SIG-M5 (cell line): ENCODE measurements at places on chromosomes 2 and 18.

DNA sequence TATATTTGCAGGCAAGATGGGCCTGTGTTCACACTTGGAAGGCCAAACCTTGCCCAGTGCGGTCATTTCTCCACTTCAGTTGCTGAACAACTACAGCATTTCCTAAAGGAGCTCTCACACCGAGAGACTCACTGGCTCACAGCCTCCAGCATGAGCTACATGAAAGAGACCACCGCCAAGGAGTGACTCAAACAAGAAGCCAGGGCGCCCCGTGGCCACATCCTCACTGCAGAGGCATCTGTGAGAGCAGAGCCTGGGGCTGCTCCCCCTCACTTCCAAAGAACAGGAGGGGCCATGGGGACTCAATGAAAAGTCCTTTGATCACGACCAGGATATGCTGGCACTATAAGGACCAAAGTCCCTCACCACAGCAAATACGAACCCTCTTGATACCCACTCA, 50.0 kb downstream of the TMEM163 start:
- no peak for DNase-seq

DNA sequence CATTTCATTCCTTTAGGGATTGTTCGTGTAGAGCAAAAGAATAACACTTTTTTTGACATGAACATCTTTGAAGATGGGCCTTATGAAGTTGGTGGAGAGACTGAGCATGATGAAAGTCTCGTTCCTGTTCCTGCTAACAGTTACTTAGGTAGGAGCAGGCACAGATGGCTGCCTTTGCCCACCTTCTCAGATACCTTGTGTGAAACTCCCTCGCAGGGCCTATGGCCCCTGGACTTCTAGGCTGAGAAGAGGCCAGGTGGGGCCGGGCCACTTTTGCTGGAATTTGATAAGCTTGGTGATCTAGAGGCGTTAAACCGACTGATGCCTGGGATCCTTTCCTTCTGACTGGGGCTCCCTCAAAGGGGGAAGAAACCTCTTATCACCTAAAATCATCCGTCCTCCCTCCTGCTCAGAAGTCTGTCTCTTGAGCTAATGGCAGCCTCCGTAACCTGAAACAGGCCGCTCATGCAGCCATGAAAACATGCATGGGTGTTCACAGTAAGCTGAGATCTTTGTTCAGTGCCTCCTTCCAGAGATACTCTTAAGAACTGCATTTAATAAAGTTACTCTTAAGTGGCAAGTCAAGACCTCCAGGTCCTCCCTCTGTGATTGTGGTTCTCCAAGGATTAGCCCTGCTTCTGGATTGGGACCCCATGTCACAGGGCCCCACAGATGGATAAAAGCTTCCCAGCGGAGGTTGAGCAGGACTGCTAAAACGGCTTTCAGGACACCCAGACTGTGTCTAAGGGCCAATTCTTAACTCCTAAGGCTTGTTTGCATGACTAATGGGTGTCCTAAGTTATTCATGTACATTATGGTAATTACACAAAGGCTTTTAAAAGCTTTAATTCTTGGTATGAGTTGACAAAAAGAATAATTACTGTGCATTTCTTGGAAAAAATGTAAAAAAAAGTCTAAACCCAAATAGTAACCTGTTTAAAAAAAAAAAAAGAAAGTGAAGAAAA, 43.9 kb downstream of the ITGA6 start:
- no peak for DNase-seq

- DNase-seq: no peak
Observed at GRCh38 chr2:194514281-194514680, 1142.7 kb upstream of the SLC39A10 start.

DNA sequence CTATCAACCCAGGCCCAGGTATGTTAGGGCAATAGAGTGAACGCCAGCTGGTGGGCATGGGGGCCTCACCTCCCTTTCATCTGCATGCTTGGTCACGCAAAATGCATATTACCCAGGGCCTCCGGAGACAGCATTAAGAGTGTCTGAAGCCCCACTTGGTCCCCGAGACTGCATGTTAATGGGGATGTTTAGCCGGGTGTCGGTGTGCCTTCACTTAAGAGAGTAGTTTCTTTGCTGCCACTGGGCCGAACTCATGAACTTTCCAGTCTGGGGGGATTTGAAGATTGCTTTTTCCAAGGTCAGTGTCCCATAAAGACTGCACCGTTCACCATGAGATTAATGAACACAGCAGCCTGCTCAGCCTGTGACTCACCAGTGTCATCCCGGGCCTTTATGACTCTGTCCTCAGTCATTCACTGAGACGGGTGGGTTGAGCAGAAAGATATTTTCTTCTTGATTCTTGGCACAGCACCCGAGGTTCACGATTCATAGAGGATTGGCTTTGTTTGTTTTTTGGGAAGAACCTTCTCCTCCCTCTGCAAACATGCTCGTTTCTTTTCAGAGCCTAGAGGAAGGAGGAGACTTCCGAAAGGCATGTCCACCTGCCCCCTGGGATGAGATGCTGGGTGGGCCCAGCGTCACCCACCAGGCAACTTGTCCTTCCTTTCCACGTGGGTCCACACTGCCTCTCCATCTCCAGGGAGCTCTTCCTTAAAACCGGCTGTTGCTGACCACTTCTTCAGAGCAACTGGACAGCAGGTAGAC, 199.1 kb downstream of the GLI2 start:
- no peak for DNase-seq

DNA sequence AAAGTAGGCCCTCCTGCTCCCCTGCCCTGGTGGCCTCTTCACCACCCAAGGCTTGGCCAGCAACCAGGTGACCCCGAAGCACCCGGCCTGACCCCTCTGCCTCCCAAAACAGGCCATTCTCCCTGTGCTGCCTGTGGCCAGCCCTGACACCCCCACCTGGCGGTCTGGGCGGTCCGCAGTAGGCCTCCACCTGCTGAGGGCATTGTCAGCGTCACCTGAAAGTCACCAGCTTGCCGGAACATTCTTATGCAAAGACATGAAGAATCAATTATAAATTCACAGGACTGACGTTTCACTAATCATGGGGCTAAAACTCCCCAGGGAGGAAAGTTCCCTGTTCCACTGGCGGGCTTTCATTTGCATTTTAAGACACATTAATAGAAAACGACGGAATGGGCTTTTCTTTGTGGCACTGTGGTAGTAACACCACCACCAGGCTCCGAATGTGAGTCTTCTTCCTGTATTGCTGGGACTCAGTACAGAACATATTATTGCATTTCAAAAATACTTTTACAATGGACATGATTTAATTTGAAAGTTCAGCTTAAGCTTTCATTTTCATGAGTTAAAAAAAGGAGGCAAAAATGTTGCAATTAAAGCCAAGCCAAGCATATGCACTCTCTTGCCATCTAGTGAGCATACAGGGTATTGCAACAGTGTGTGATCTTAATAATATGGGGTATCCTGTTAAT, 57.4 kb downstream of the ADI1 start:
- no peak for DNase-seq

- no peak for DNase-seq
Observed at GRCh38 chr2:206083602-206084438, 2.2 kb downstream of the INO80D start.

DNA sequence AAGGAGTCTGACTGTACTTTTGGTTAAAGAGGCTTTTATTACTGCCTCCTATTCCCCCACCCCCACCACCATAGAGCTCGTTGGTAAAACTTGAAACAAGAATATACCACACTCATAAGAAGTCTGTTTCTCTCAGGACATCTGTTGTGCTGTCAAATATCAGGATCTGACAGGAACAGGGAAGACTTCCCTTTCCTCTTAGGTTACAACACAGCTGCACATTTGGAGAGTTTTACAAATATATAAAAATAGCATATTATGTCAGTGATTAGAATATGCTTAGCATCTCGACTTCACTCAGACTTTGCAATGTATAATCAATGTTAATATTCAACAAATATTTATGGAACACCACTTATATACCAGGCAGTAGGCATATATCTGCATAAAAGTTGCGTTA, 439.6 kb upstream of the REG3G start:
- no peak for DNase-seq

- no peak for DNase-seq
Observed at GRCh38 chr2:108240966-108241365, 1.2 kb downstream of the SULT1C3 start.

GRCh38 chr2:160207804-160208654, 8.0 kb upstream of the ITGB6 start:
- DNase-seq: no peak

GRCh38 chr2:70686577-70687460, 81.2 kb downstream of the ADD2 start:
- DNase-seq: peak; percentile 37

DNA sequence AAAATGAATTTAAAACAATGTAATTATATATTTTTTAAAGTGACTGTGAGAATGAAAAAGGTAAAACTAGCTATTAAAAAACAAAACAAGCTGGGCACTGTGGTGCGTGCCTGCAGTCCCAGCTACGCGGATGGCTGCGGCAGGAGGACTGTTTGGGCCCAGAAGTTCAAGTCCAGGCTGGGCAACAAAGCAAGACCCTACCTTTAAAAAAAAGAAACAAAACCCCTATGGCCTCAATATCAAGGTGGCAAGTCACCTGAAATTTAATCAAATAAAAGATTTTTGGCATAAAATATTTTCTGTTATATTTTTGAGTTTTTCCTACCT, 46.9 kb upstream of the STRN start:
- no peak for DNase-seq

DNA sequence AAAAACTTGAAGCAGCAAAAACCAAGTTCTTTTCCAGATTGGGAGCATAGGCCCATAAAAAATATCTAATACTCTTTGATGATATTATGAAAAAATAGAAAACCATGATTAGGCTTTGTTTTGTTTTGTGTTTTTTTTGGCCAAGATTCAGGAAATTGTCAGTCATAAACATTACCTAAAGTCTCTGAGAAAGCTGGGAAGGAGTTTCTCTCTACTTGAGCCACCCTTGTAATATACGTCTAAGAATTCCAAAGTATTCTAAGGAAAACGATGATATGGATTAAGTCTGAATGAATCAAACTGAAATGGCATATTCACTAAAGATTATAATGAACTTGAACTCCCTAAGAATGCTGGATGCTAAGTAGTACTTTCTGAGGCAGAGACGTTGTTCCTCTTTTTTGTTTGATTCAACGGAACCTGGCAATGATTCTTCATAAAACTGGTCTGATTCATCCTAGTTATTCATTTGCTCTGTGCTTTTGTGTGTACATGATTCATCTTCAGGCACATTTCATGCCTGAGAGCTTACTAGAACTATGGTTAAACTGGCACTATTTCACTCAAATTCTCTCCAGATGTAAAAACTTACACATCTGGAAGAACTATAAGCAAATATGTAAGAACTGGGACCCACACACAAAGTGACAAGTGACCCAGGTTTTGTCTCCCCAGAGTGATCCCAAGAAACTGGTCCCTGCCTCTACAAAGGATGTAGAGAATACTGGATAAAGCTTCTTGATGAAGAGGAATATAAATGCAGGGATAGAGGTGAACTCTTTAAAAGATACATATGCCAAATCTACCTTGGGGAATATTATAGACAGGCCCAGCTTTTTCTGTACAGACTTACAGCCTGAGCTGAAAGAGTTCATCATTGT, 159.7 kb downstream of the DOCK10 start:
- DNase-seq: peak; percentile 50

DNA sequence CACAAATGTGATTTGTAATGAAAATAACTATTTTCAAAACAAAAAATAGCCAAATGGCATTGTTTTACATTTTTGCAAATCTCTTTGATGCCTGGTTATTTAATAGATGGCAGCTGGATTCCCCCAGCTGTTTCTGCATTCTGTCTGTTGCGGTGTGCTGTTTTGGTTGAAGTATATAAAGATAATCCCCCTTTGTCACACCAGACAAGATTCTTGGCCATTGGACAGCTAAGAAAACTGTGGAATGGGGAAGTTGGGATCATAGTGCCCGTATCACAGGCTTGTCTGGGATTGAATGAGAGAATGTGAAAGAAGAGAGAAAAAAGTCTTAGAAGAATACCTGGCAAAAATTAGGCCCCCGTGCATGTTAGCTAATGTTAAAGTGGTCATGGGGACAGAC, 19.5 kb upstream of the LYPD6B start:
- DNase-seq: no peak

DNA sequence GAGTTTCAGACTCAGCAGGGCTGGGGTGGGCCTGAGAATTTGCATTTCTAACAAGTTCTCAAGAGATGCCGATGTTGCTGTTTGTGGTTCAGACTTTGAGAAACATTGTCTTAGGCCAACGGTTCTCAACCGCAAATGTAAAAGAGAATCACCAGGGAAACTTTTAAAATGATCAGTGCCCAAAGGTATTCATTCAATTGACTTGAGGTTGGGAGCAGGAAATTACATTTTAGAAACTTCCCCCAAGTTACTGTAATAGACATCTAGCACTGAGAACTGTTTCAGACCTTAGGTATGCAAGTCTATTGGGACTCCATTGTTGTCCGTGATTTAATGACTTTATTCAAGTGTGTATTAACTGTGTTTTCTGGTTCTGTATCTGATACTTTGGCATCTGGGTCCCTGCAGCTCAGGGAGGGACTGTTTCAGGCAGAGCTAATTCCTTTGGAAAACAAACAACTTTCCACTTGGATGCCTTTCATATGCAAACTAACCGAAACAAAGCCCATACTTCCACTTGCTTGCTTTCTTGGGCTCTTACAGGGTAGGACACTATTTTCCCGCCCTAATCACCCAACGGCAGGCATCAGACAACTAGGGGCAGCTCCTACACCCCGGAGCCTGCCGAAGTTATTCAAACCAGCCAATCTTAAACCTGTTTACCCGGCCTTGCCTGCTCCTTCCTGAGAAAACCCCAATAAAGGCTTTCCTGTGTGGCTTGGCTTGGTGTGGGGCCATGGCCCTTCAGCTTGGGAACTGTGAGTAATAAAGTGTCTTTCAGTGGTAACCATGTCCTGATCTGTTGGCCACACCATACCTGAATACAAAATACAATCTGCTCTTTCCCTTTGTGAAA, 97.6 kb downstream of the POLE4 start:
- no peak for DNase-seq

DNA sequence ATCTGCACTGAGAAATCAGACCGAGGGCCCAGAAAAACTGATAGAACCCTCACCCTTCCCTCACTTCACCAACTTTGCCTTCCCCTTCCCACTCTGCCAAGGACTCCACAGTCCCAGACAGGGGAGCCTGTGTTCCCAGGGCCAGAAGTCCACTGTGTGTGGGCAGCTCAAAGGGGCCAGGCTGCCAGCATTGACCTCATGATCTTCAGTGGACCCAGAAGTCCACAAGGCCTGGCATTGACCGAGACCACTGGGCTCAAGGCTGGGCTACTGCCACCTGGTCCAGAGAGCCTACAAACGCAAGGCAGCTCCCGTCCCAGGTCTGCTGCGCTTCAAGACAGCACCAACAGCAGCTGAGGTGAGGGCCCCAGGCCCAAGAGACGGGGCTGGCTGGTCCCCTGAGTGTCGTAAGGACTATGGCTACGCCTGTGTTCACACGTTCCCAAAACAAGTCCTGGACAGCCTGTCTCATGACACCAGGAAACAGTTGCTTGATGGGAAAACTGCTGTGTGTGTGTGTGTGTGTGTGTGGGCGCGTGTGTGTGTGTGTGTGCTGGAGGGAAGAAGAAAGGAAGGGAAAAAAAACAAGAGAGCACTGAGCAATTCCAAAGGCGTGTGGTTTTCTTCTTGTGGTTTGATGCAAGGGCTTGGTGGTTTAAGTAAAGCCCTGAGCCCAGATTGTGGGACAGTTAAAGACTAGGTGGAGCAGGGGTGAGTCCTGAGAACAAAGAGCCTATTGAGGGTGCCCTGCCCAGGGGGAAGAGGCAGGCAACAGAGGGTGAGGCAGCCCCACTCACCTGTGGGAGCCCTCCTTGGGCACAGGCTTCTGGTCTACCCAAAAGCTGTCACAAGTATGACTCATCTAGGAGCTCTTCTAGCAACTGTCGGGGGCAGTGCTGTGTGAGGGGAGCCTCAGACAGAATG, 46.6 kb upstream of the ZBTB7C start:
- DNase-seq: no peak
